ENCODE measurements at places on chromosomes 11 and 22.

- DNase-seq, result no peak
Observed at GRCh38 chr11:100872951-100873740, 186.1 kb downstream of the ARHGAP42 start.

- DNase-seq, result no peak
Observed at GRCh38 chr11:69039501-69039900, 9.2 kb upstream of the TPCN2 start.

- DNase-seq, result no peak
Observed at GRCh38 chr11:83723999-83724398, 437.8 kb upstream of the CCDC90B start.

DNA sequence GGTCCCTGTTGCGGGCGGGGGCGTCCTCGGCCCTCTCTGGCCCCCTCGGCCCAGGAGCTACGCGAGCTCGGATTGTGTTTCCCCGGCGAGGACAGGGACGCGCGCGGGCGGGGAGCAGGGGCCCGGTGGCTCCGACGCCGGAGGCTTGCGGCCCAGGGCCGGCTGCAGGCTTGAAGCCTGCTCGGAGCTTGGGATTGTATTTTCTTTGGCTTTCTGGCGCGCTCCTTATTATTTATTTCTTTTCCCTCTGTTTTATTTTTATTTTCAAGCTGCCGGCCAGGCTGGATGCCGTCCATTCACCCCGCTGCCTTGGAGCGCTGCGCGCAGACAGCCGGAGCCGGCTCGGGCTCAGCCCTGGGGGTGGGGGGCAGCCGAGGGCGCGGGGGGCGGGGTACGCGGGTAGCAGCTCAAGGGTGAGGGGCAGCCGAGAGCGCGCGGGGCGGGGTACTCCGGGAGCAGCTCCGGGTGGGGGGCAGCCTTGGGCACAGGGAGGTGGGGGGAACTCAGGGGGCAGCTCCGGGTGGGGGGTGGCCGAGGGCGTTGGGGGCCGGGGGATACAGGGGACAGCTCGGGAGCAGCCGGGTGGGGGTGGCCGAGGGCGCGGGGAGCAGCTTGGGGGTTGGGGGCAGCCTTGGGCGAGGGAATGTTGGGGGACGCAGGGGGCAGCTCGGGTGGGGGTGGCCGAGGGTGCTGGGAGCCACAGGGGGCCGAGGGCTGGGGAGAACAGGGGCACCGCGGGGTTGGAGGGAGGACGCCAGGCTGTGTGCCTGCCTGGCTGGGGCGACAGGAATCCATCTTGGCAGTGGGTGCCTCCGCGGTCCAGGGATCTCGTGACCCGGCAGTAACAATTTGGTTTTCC, 42.7 kb downstream of the KCNJ1 start:
- DNase-seq, result no peak

GRCh38 chr11:62505059-62505439, 41.6 kb downstream of the AHNAK start:
- no peak for DNase-seq

DNA sequence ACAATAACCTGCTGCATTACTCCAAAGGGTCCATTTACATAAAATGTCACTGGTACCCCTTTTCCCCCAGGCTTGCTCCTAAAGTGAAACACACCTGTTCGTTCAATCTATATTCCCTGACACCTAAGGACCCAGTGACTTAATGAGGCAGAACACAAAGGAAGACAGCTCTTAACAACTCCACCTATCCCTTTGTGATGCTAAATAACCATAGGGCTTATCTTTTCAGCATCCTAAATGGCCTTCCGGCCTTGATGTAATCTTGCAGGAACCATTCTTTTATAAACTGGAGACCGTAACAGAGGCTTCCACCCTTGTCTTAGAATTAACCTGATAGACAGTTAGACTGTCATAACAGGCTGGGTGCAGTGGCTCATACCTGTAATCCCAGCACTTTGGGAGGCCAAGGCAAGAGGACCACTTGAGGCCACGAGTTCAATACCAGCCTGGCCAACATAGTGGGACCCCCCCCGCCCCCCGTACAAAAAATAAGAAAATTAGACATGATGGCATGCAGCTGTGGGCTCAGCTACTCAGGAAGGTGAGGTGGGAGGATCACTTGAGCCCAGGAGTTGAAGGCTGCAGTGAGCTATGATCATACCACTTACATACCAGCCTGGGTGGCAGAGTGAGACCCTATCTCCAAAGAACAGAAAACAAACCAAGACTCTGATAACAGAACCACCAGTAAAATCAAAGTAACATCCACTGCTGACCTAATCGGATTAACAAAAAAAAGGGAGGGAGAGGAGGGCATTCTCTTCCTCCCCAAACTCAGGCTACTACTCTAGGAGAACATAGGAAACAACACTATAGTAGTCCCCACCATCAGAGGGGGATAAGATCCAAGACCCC, 5.1 kb downstream of the CHEK2 start:
- no peak for DNase-seq

DNA sequence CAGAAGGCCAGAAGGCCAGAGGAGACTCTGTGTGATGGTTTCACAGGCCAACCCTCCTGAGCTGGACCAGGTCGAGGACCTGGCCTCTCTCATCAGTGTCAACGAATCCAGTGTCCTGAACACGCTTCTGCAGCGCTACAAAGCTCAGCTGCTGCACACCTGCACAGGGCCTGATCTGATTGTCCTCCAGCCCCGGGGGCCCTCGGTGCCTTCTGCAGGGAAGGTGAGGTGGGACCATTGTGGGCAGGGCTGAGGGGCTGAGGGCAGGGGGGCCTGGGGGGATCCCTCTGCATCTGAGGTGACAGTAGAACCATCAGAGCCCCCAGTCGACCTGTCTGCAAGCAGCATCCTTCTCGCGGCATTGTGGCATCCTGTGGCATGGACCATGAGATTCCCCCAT, 30.3 kb downstream of the MYO18B start:
- no peak for DNase-seq

DNA sequence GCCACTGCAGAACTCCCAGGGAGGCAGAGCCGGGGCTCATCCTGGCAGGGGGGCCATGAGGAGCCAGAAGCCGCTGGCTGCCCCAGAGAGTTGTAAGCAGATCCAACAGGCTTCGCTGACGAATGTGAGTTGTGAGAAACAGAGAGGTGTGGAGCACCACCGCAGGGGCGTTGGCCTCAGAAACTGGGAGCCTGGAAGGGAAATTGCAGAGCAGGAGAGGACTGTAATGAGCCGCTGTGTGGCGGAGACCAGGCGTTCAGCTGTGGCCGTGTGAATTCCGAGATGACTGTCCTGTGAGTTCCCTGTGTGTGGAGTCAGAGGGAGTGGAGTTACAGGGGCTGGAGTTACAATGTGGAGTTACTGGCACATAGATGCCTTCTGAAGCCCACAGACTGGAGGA, 27.7 kb upstream of the ETS1 start:
- DNase-seq, result no peak

DNA sequence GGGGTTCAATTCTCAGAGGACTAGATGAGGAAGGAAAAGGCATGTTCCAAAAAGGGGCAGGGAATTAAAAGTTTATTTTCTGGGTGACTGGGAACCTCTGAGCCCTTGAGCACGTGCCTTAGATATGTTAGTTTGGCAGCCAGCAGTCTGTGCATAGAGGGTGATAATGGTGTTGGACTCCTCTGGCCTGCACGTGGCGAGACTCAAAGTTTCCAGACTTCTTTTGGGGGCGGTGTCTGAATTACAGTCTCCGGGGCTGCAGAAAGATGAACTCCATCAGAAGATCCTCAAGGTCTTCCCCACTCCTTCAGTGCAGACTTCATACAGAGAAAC, 861 bp upstream of the ZNRF3 start:
- no peak for DNase-seq

DNA sequence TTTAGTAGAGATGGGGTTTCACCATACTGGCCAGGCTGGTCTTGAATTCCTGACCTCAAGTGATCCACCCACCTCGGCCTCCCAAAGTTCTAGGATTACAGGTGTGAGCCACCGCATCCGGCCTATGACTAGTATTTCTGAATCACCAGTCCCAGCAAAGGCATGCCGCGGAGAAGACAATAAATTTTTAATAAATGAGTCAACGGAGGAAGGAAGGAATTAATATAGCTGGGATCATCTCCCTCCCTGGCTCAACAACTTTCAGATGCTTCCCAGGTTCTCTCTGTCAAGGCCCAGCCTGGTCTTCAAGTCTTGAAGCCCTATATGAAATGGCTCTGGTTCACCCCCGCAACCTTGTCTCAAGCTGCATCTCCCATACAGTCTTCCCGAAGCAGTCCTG, 45.7 kb downstream of the CYTH4 start:
- no peak for DNase-seq

DNA sequence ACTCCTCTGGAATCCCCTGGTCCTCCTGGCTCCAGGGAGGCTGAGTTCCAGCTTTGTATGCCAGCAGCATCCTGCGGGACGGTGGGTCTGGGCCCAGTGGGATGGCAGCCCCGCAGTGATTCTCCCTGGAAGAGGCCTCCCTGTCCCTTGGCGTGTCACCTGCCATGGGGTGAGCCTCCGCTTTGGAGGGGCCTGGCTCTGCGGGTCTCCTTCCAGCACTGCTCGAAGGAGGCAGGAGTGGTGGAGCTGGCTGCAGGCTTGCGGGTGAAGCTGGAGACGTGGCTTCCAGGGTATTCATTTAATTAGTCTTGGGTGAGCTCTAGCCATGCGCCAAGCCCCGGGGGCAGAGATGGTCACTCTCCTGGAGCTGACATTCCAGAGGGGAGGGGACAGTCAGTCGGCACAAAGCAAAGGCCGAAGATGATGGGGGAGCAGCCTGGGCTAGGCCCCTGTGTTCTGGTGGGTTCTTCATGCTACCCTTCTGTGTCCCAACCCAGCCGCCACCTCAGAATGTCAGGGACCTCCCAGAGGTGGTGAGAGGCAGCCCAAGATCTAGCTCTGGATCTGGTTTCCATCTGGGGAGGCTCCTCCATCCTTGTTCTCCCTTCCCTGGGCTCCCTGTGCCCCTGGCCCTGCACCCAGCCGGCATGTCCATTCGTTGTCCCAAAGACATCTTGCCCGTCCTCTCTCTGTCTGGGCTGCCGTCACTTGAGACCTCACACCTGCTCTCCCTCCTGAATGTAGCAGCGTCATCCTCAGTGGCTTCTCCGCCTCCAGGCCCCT, 1332.5 kb downstream of the BRD1 start:
- peak; percentile 24 for DNase-seq

DNA sequence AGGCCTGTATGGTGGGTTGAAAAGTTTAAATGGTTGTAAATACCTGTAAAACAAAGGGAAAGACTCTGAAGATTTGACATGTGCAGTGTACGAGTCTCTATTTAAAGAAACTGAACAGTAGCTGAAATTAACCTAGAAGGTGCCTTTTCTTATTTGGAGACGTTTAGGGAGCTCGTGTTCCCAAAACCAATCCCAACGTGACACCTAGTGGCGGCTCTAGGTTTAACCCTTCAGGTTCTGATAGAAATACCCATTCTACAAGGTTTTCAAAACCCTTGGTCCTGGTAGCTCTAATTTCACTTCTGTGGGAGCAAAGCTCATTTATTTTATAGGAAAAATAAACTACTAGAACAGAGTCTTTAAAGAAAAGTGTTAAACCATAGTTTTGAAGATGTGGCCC, 258.3 kb downstream of the LRRC4C start:
- no peak for DNase-seq

- no peak for DNase-seq
Observed at GRCh38 chr11:121773076-121773475, 320.3 kb upstream of the SORL1-AS1 start.

DNA sequence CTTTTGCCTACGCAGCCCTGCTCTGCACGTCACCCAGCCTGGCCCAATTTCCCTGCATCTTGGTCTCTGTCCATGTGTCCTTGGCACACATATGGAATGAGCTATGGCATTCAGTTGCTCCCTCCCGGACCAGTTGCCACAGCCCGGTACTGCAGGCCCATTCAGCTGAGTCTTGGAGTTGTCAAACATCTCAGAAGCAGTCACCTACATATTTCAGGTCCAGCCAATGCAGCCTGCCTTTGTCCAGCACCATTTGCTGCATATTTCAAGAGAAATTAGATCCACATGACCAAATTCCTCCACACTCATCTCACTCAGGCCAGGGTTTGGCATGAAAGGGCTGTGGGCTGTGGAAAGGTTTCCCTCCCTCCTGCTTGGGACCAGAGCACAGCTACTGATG, 76.8 kb downstream of the MN1 start:
- DNase-seq, result no peak

DNA sequence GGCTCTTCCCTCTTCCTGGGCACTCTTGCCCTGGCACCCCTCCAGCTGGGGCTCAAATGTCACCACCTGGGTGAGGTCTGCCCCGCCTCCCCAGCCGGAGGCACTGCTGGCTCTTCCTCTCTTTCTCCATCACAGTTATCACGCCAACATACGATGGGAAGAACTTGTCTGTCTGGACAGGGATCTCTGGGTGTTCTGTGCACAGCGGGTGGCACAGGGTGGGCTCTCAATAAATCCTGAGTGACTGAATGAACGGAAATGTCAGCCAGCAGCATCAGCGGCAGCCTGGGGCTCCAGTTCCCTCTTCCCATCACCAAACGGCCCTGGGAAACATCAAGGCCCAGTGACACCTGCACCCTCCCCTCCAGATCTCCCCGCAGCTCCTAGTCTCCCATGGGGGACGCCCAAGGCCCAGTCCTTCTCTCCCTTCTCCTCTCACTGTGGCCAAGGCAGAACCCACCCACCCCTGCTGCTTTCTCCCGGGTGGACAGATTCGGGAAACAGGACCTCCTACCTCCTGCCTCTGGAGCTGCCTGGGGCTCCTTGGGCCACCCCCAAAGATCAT, 440 bp upstream of the SLC25A45 start:
- DNase-seq, result no peak

DNA sequence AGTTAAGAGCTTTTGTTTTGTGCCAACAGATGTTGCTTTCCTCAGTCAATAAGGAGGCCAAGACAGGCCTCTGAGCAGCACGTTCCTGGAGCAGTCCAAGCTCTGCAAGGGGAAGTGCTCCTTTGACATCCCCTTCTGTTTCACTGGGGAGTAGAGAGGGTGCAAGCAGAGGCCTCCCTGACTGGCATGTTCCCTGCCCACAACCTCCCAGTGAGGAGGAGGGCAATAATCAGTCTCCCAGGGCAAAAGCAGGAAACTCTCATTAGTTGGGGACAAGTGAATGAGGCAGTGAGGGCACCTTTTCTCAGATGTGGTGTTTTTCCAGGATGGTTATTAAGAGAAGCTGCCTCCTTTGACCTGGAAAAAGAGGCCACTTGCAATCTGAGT, 79.5 kb upstream of the ZBED5 start:
- DNase-seq, result no peak

DNA sequence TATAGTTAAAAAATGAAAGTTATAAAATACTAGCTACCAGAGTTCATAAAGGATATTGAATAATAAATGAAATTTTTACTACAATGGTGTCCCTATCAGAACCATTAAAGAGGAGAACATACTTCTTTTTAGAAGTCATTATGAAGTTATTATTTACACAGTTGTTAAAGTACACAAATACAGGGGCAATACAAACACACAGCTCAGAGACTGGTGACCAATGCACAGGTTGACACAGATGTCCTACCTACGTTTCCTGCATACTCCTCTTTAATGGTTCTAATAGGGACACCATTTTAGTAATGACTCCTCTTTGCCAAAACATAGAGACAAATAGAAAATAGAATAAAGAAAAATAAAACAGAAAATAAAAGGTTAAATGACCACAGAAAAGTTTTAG, 10.1 kb downstream of the NLRP10 start:
- DNase-seq, result no peak

DNA sequence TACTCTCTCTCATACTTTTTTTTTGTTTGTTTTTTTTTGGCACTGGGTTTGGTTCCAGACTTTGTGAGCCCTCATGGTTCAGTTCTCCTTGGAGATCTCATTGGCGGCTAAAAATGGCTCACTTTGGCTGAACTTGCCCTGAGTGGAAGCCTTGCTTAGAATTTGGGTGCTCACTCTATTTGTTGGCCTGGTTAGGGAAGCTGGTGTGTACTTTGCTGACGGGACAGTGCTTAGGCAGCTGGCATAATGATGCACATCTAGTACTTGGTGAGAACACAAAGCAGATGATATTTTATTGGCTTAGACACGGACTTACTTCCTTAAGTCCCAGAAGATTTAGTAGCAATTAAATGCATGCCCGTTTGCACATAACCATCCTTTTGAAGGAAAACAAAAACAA, 66.5 kb upstream of the GRAMD1B start:
- no peak for DNase-seq

Measured in Right ventricle myocardium superior (tissue), 1 donor.